ENCODE measurements at places on chromosomes 3 and 15. TPM values are rescaled to one million over a fixed set of nuclear protein-coding genes. Genes with fewer than 3 reads are reported as not detected.

- no peaks in the 10 kb centered on the region for H3K4me1 ChIP-seq
- H3K27ac ChIP-seq, result no peak overlapping the region
- H3K27me3 ChIP-seq, result no peaks in the 10 kb centered on the region
- DNase-seq, result no peak
- H3K4me3 ChIP-seq, result no peak overlapping the region
Measured at GRCh38 chr3:134879990-134880389, 84.9 kb downstream of the EPHB1 start.

Gene MST1
- total RNA-seq, result 15.4 TPM

Gene FBXL22
- not detected for total RNA-seq

- no peaks in the 10 kb centered on the region for H3K4me1 ChIP-seq
- H3K36me3 ChIP-seq, result no peaks in the 10 kb centered on the region
- no peaks in the 10 kb centered on the region for H3K27me3 ChIP-seq
Measured at GRCh38 chr3:159266779-159267178, 464.9 kb downstream of the MFSD1 start.

DNA sequence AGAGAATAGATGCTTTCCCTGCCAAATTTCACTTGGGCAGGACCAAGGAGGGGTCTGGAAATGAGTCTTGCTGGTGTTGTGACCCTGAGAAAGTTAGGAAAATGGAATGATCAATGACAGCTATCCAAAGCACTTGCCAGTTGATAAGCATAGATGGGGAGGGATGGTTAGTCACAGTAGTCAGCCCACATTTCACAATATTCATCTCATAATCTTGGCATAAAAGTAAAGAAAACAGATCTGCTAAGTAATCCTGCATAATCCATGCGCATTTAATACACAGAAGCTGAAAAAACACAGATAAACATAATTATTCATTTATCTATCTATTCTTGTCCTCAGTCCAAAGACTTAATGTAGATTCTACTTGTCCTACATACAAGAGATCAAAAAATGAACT is 184.1 kb downstream of the ZIC4 start:
- H3K4me1 ChIP-seq, result no peaks in the 10 kb centered on the region
- H3K27ac ChIP-seq, result no peak overlapping the region

DNA sequence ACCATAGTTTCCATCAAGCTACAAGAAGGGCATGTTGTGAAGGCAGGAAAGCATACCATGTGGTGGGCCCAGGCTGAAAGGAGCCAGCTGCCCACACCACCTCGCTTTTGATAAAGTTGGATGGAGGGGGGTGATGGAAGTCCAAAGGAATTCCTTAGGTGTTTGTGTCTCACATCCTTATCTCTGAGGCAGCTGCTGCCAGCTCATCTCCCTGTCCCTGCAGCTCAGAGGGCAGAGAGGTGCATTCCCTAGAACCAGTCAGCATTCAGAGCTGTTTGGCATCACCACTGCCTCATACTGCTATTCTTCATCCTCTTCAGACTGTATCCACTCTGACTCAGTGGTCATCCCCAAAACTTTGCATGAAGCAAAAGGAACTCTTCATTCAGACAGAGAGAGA is 141.5 kb upstream of the BFSP2 start:
- H3K4me1 ChIP-seq, result peaks cover 5% of the 10 kb centered on the region
- no peak for DNase-seq
- no peak overlapping the region for H3K27ac ChIP-seq
- H3K36me3 ChIP-seq, result no peaks in the 10 kb centered on the region
- no peaks in the 10 kb centered on the region for H3K27me3 ChIP-seq
- no peak overlapping the region for H3K4me3 ChIP-seq

DNA sequence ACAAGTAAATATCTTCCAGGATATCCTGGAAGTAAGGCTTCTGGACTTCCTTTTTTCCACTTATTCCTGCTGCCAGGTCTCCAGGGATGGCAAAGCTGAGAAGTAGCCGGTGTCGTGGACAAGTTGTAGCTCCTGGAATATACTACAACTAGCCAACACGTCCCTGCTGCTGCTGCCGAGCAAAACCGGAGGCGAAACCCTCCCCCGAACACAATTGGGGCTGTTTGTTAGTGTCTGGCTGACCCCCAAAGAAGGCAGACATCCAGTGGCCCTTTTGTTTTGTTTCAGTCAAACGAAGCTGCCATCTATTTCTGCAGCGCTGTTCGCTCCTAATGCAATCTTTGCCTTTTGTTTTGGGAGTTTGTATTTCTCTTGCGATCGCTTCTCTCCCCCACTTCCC is 45.3 kb upstream of the EIF5A2 start:
- no peaks in the 10 kb centered on the region for H3K36me3 ChIP-seq
- no peaks in the 10 kb centered on the region for H3K4me1 ChIP-seq
- no peak for DNase-seq
- H3K27me3 ChIP-seq, result no peaks in the 10 kb centered on the region

DNA sequence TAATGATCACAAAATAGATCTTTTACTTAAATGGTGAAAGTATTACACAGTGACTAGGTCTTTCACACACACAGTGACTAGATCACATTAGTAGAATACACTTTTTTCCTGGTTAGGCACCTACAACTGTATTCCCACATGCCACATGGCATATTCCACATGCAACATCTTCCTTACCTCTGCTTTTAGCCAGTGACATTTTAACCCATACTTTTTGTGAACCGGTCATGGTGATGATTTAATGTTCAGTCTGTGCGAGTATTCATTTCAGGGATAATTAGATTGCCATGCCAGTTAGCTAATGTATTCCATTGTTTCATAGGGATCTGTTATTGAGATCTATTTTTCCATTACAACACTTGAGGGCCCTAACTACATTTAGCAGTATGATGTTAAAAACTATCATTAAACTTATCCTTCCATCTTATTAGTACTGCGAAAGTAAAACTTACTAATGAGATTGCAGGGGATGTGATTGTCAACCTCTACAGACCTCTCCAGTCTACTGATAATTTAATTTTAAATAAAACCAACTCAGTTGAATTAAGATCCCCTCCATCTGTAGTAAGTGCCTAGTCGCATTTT is 28.3 kb downstream of the TSEN2 start:
- no peak overlapping the region for H3K27ac ChIP-seq
- DNase-seq, result no peak
- no peaks in the 10 kb centered on the region for H3K27me3 ChIP-seq
- no peaks in the 10 kb centered on the region for H3K36me3 ChIP-seq

DNA sequence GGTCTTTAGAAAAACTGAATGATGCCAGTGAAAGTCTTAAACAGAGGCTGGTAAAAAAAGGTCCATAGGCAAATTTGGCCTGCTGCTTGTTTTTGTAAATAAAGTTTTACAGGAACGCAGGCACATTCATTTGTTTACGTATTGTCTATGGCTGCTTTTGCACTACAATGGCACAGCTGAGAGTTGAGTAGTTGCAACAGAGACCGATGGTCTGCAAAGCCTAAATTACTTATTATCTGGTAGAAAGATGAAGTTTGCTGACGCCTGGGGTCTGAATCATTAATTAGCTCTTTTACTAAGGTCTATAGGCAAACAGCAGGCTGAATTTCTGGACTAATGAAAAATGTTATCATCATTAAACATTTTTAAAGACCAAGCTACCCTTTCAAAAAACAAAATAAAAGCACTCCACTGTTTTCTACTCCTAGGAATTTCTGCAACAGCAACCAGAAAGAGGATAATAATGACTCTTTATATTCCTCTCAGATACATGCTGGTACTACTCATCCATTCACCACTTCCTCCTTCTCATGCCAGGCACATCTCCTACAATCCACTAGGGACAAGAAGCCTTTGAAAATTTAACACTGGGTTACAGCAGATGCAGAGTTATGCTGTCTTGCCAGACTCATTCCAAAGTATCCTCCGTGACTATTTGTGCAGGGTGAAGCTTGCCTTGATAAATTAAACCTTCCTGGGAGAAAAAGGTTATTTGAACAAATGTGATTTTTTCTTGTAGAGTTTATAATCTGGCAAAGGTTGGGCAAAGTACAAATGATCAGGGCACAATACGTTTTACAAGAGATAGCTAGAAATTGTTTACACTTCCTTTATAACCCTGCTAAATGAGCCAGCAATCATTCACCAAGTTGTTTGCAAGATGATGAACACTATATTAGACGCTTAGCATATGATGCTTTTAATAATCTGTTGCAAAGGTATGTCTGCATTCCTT is 6.0 kb downstream of the GATM start:
- no peak overlapping the region for H3K27ac ChIP-seq
- no peaks in the 10 kb centered on the region for H3K36me3 ChIP-seq
- no peak overlapping the region for H3K4me3 ChIP-seq
- DNase-seq, result no peak

- no peak overlapping the region for H3K27ac ChIP-seq
- H3K4me3 ChIP-seq, result no peak overlapping the region
- peaks cover 1% of the 10 kb centered on the region for H3K36me3 ChIP-seq
Measured at GRCh38 chr3:170154569-170155143, 26.9 kb downstream of the PHC3 start.

GRCh38 chr15:25670025-25670554 is 193.0 kb downstream of the ATP10A start:
- peak; percentile 19 for DNase-seq
- H3K27me3 ChIP-seq, result no peaks in the 10 kb centered on the region

- H3K27me3 ChIP-seq, result no peaks in the 10 kb centered on the region
- no peak overlapping the region for H3K4me3 ChIP-seq
- no peaks in the 10 kb centered on the region for H3K36me3 ChIP-seq
Measured at GRCh38 chr3:151800431-151800830, 13.5 kb upstream of the AADAC start.

DNA sequence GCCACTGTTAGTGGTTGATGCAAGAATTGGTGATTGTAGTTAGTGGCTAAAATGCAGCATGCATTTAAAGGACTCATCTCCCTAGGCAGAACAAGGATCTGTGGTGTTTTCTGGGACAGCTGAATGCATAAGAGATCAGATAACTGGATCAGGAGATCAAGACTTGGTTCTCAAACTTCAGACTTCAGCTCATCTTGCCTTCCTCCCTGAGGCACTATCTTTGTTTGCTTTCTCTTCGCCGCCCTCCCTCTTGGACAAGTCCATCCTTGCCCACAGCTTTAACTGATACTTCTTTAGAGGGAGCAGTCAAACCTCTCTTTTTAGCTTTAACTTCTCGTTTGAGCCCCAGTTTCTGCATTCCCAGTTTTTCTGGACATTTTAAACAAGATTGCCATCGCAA is 195.4 kb upstream of the TPRG1 start:
- no peaks in the 10 kb centered on the region for H3K36me3 ChIP-seq
- no peaks in the 10 kb centered on the region for H3K4me1 ChIP-seq
- no peak overlapping the region for H3K4me3 ChIP-seq
- H3K27ac ChIP-seq, result no peak overlapping the region
- no peaks in the 10 kb centered on the region for H3K27me3 ChIP-seq

DNA sequence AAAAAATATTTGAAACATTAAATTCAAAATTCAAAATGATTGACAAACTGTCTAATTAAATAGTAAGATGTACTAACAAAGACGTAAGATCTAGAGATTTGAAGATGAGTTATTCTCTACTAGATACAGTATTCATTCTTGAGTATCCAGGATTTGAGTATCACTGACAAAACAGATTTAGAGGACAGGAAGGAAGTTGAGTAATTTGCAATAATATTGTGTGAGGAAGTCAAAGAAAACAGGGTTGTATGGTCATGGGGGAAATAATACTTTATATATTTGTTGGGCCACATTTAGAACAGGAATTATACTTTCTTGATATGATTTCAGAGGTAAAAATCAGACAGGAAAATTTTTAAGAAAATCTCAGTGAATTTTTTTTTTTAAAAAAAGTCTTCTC is 393.1 kb upstream of the CDIN1 start:
- no peak for DNase-seq
- no peaks in the 10 kb centered on the region for H3K36me3 ChIP-seq
- H3K27me3 ChIP-seq, result no peaks in the 10 kb centered on the region
- H3K27ac ChIP-seq, result no peak overlapping the region

Data from Caco-2 (cell line).